Cardiac muscle cell (in vitro differentiated cells and primary cell): ENCODE measurements at places on chromosomes 1 and 21.
A peak's percentile ranks its signal among the peaks of the same experiment; 100 is the strongest.

- no peak for DNase-seq
Observed at GRCh38 chr1:50950396-50950795, 9.7 kb downstream of the FAF1 start.

GRCh38 chr1:172005856-172006255, 164.6 kb downstream of the DNM3 start:
- no peak for DNase-seq

DNA sequence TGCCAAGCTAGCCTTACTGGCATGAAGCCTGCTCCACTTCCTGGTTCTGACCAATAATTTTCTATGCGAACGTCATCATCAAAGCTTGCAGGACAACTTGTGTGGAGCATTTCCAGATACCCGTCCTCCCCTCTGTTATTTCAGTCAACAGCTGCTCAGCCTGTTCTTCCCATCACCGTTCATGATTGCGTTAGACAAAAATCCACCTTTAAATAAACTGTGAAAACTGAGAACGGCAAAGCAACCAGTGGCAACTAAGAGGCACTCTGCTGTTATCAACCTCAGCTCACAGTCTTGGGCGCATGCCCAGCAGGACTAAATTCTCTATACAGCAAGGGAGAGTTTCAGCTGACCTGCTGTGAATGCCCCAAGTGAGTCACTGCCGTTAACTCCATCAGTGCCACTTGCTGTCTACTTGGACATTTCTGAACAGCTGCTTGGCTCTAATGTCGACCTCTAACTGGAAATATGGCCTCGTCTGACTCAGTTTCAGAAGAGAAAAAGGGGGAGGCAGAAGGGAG, 207.4 kb upstream of the RUNX1 start:
- peak; percentile 74 for DNase-seq

GRCh38 chr21:29302359-29302875, 3.7 kb downstream of the BACH1 start:
- no peak for DNase-seq

- DNase-seq = no peak
Observed at GRCh38 chr1:119774746-119775490, 6.2 kb upstream of the HMGCS2 start.

- DNase-seq = no peak
Observed at GRCh38 chr1:113652771-113653170, 106.5 kb downstream of the PHTF1 start.

DNA sequence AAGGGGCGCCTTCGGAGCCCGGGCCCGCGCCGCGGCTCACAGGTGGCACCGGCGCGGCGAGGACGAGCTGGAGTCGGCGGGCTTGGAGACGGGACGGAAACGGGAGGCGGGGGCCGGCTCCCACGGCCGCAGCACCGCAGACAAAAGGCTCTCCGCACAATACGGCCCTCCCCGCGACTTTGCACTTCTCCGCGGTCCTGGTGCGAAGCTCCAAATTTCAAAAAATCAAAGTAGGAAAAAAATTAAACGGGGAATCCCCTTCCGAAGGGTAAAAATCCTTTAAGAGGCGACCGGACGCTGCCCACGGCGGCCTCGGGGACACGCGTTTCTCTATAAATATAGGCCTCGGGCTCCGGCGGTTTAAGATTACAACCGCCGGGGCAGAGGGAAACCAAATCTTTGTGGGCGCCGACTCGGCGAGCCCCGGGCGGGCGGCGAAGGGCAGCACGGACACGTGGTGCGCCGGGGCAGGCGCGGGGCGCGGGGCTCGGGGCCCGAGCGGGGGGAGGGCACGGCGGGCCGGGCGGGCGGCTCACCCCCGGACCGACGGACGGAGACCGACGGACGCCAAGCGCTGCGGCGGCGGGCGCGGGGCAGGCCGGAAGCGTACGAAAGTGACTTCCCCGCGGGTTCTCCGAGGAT, 453 bp downstream of the PABPC4 start:
- peak; percentile 58 for DNase-seq

- no peak for DNase-seq
Observed at GRCh38 chr1:204703826-204704612, 18.5 kb upstream of the LRRN2 start.

DNA sequence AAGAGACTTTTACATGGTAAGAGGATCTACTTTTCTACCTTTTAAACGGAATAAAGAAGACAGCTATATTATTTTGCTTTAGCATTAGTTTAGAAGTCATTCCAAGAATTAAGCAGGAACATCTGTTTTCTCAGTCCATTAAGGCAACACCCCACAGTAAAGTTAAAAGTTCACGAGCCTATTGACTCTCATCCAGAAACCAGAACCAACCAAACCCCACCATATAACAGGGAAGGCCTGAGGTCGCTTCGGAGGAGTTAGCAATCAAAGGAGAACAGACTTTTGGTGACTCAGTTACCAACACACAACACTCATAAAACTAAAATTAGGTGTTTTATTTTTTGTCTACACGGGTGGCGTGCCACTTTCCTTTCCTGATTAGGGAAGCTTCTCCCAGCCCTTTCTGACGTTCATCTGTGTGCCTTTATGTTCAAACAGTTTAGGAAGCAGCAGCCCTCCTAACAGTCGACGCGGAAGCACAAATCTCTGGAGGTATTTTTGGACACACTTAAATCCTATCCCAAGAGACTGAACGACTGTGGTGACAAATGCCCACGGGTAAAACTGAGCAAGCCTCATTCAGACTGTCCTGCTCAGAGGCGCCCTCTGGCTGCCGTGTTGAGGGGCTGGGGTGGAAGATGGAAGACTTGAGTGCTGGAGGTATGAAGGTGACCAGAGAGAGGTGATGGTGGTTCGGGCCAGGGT, 8.6 kb upstream of the PLA2G2C start:
- peak; percentile 67 for DNase-seq

DNA sequence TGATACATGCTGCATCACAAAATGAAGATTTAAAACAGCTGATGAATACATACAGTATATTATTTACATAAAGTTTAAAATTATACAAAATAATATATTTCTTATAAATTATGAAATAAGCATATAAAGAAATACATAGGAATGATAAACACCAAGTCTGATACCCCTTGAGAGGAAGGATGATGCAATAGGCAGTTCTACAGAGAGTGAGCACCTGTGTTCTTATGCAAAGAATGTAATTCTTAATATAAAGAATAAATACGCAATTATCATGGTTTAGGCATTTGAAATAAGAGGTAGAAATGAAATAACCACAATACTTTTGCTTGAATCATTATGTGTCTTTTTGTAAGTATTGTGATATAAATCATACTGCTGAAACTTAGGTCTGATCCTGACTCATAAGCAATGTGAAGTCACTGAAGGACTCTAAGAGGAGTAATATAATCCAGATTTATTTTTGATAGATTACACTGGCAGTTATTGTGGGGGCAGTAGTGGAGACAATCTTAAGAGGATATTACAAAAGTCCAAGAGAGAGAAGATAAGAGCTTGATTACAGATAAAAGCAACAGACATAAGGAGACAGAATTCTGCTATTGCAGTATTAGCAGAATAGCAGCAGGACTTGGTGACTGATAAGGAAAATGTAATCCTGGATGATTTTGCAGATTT, 39.0 kb downstream of the TTLL7 start:
- DNase-seq = no peak

- DNase-seq = no peak
Observed at GRCh38 chr21:15774590-15774989, 44.8 kb downstream of the USP25 start.

DNA sequence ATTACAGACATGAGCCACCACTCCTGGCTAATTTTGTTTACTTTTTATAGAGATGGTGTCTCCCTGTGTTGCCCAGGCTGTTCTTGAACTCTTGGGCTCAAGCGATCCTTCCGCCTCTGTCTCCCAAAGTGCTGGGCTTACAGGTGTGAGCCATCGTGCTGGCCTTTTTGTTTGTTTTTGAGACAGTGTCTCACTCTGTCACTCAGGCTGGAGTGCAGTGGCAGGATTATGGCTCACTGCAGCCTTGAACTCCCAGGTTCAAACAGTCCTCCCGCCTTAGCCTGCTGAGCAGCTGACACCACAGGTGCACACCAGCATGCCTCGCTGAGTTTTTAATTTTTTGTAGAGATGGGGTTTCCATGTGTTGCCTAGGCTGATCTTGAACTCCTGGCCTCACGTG, 49.1 kb downstream of the ADARB1 start:
- DNase-seq = no peak

GRCh38 chr1:113675302-113675701, 84.0 kb downstream of the PHTF1 start:
- DNase-seq = peak; percentile 32

- DNase-seq = no peak
Observed at GRCh38 chr21:41439248-41439647, 13.2 kb downstream of the MX1 start.

DNA sequence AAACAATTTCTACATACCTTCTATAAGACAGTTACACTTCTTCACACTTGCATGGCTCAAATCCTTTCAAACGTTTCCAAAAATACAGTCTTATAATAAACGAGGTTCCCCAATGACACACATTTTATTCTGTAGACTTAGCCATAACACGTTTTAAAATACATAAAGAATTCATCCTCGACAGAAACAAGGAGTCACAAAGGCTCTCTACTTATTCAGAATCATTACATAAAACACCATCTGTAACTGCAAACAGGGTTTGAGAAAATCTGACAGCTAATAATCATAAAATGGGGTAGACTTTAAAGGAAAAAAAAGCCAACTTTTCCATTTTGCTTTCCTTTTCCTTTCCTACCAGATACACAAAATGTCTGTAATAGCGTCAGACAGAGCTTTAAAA, 1.8 kb downstream of the PIK3R3 start:
- no peak for DNase-seq

DNA sequence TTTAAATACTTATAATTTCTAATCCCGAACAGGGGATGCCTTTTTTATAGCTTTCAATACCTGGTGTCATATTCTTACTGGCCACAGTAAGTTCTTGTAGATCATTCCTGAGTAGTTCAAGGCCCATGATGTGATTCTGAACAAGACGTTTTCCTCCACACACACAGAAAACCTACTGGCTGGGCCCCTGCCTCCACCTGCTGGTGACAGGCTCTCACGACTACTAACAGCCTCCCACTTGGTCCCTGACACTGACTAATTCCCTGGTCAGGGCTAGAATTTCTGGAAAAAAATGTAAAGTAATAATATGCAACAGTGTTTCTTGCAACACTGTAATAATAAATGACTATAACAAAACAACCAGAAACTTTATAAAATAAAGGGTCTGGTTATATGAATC, 50.4 kb upstream of the RIPK4 start:
- DNase-seq = peak; percentile 71

- no peak for DNase-seq
Observed at GRCh38 chr1:245322673-245323072, 167.9 kb downstream of the KIF26B start.

DNA sequence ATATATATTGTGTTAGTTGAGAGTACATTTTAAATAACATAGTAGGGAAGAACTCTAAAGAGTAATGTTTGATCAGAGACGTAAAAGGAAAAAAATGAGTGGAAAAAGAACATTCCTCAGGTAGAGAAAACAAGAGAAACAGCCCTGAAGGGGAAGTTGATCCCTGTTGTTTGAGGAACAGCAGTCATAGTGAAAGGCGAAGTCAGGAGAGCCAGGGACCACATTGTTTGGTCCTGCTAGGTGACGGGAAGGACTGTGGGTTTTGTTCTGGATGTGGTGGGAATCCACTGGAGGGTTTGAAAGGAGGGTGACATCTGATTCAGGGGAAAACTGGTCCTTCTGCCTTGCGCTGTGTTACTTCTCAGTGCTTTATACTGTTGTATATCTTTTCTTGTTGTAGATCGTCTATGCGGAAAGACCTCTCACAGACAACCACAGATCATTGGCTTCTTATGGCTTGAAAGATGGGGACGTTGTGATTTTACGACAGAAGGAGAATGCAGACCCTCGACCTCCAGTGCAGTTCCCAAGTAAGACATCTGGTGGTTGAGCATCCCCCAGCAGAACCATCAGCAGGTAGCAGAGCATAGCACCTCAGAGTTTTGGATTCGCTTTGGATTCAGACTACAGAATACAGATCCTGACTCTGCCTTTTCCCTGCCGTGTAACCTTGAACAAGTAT, 9.2 kb downstream of the DDI2 start:
- no peak for DNase-seq

DNA sequence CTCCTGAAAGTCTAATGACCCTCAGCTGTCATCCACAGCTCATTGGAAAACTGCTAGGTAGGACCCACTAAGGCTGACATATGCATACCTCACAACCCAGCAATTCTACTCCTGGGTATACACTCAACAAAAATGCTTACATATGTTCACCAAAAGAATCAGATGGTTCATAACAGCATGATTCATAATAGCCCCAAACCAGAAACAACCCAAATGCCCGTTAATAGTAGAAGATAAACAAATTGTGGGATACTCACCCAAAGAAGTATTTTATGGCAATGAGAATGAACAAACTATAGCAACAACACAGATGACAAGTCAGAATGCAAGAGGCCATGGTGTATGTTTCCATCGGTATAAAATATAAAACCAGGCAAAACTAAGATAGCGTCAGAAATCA, 124.6 kb downstream of the HLCS start:
- DNase-seq = no peak

DNA sequence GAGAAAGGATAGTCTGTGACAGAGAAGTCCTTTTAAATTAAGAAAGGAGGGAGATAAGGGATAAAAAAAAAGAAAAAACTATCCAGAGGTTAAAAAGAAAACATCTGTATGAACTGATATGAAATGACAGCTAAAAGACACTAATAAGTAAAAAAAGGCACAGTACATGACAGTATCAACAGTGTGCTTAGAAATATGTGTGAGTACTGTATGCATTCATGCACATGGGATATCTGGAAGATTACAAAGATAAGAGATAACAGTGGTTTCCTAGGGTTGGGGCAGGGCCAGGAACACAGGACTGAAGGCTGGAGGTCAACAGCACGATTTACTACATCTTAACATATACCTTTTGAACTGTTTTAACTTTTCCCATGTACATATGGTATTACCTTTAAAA, 13.3 kb downstream of the PTP4A2 start:
- DNase-seq = no peak

- DNase-seq = no peak
Observed at GRCh38 chr1:22139817-22140216, 3.1 kb downstream of the WNT4 start.

DNA sequence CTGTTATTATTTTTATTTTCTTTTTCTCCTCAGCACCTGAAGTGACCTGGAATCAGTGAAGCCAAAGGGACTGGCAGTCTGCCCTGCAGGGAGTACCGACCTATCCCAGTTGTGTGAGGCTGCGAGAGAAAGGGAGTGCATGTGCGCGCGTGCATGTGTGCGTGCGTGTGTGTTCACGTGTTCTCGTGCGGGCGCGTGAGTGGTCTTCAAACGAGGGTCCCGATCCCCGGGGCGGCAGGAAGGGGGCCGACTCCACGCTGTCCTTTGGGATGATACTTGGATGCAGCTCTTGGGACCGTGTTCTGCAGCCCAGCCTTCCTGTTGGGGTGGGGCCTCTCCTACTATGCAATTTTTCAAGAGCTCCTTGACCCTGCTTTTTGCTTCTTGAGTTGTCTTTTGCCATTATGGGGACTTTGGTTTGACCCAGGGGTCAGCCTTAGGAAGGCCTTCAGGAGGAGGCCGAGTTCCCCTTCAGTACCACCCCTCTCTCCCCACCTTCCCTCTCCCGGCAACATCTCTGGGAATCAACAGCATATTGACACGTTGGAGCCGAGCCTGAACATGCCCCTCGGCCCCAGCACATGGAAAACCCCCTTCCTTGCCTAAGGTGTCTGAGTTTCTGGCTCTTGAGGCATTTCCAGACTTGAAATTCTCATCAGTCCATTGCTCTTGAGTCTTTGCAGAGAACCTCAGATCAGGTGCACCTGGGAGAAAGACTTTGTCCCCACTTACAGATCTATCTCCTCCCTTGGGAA, 123.3 kb downstream of the PRDM2 start:
- no peak for DNase-seq

GRCh38 chr1:52359676-52360594, 6.1 kb downstream of the CC2D1B start:
- no peak for DNase-seq
